ENCODE measurements at places on chromosomes 1 and 21.

GRCh38 chr1:116753312-116753711 lies 918 bp upstream of the CD2 start:
- DNase-seq, result no peak

DNA sequence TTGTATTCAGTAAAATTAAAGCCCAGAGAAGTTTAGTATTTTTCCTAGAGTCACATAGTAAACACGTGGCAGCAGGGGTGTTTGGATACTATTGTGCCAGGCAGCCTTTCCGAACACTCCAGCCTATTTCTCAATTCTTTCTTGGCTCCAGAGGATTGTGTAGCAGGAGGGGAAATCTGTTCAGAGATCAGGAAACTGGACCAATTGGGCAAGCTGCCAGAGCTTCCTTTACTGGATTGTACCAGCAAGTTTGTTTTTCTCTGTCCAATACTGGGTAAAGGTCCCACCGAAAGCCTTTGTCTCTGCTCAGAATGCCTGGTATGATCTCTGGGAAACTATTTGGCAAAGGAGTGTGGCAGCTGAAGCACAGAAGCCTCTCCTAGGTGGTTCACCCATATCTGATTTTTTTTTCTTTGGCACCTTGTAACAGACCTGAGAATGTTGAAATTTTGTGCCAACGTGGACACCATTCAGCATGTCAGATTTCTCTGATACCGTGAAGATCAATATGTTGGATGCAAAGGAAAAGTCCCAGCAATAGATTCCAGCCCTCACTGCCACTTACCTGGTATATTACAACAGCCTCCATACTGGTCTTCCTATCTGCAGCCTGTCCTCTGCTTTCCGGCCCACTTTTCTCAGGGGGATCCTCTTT lies 126.2 kb downstream of the FGGY start:
- DNase-seq, result peak; percentile 82

GRCh38 chr1:225446595-225446960 lies 18.7 kb upstream of the LBR start:
- no peak for DNase-seq

DNA sequence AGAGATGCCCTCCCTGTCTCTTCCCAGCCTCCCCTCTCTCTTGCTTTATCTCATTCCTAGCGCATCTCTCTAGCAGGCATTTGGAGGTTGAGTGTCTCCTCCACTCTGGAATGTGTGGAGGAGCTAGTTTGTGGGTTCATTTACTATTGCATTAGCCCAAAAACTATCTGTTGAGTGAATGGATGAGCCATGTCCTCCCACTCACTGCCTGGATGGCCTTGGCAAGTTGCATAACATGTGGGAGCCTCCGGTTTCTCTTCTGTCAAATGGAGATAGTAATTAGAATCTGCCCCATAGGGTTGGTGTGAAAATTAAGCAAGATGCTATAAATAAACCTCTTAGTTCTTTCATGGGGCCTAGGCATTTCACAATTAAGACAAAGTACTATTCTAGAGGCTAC lies 181.8 kb downstream of the KAZN start:
- DNase-seq, result no peak

- DNase-seq, result peak; percentile 73
These were observed 34.6 kb downstream of the DNTTIP2 start for GRCh38 chr1:93844262-93845045.

DNA sequence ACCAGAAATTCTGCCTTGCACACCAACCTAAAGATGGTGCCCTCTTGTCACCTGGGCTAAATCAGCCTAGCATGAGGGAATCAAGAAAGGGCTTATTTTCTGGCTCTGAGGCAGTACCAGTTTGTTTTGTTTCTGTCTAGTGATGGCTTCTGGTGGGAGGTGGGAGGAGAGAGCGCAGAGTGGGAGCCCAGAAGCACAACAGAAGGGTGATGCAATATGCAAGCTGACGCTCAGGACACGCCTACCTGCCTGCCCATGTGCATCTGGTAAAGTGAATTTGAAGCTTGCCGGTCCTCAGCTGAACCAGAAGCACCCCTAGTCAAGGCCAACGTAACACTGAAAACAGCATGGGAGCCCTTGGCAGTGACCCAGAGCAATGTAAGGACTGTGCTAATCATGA lies 138.4 kb upstream of the TIAM1 start:
- no peak for DNase-seq

DNA sequence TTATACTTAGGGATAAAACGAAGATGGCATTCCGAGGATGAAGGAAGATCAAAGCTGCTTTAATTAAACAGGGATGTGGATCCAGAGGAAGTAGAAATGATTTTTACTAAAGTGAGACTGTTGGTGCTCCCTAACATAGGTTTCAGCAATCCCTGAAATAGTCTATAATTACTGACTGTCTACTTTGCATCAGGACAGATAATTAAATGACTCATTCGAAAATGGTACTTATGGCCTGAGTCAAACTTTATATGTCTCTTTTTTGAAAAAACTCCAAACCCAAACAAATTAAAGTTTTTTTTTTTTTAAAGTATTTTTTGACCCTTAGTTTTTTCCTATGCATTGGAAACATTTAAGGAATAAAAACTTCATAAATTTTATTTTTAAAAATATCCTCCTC lies 90.3 kb downstream of the LYST start:
- no peak for DNase-seq

GRCh38 chr1:44072204-44072603 lies 40.9 kb upstream of the SLC6A9 start:
- DNase-seq, result no peak

DNA sequence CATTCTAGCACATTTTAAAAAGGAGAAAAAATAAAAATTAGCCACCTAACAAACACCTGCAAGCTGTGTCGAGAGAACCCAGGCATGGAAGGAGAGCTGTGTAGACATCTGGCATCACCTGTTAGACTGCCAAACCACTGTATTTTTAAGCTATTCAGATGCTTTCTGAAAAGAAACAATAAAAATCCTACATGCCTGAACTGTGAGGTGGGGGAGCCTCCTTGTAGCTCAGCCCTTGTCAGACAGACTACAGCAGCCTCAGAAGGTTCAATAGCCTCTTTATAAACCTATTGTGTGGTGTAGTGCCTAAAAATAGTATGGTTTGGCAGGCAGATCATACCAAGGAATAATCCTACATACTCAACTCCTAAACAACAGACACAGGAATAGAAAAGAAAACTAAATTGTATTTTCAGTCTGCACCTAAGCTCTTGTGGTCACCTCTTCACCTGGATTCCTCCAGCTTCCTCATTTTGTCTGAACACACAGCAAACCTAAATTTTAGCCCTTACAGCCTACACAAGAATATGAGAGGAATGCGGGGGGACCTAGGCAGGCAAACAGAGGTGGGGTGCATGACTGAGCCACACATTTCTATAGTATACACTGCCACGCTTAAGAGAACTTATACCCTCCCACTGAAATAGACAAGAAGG lies 67.0 kb downstream of the SIPA1L2 start:
- DNase-seq, result peak; percentile 36

GRCh38 chr1:170803711-170804110 lies 131.6 kb upstream of the MROH9 start:
- DNase-seq, result no peak

- DNase-seq, result no peak
These were observed 40.3 kb downstream of the GPR88 start for GRCh38 chr1:100578201-100578600.

DNA sequence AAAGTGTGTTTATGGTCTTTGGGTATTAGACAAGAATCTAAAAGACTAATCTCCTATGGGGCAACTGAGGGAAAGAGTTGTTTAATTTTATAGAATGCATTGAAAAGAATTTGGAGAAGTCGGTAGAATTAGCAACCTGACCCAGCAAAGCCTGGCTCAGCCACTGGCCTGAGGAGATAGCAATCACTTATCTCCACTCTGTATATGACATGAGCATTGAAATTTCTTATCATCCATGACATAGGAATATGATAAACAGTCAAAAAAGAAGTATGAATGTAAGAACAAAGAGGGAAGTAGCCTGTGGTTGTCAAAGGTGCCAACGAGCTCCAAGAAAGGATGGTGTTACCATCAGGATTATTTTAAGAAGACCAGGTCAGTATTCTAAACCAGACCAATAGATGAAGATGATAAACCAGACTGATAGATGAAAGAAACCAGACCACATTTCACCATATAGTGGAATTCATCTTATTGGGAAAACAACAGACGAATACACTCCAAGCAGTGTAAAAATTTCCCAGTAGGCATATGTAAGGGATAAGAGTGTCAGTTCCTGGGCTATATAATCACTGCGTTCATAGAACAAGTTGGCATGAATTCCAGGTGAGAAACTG lies 35.7 kb downstream of the ASTN1 start:
- no peak for DNase-seq

DNA sequence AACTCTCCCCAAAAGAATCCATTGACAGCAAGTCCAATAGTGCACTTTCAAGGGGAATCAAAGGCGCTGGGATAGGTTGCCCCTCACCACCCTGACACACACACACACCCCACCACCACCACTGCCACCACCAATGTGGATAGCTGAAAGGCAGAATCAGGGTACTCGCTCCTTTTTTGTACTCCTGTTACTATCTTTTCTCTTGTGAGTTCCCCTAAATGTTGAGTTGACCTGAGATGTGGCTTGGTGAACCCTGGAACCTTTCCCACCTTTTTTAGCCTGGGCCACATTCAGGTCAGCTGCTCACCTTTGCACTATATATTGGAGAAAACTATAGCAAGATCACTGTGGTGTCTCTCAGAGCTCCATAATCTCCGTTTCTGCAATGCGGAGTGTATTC lies 3.9 kb downstream of the S100A8 start:
- no peak for DNase-seq

DNA sequence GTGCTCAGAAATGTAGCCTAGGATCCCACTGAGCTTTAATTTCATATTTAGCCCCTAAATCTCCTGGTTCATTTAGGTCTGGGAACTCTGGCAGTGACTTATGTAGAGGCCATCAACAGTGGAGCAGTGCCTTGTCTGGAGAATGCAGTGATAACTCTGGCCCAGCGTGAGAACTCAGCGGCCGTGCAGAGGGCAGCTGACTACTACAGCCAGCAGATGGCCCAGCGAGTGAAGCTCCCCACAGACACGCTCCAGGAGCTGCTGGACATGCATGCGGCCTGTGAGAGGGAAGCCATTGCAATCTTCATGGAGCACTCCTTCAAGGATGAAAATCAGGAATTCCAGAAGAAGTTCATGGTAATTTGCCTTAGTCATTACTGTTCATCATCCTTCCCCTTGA lies 17.8 kb downstream of the GBP6 start:
- no peak for DNase-seq

DNA sequence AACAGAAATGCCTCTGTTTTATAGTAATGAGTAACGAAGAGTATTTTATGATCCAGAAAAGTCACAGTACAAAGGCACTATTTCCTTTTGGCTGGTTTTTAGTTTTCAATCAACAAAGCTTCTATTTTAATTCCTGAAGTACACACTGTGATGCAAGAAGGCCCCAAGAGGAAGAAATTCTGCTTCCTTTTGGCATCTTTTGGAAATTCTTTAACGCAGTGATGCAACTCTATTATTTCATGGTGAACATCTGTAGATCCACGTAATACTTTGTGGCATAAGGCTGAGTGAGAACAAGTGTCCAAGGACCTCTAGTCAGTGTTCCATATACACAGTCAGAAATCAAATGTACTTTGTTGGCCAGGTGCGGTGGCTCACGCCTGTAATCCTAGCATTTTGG lies 137.5 kb downstream of the TGFB2 start:
- no peak for DNase-seq

GRCh38 chr1:173175514-173176145 lies 31.5 kb downstream of the TNFSF4 start:
- DNase-seq, result no peak

DNA sequence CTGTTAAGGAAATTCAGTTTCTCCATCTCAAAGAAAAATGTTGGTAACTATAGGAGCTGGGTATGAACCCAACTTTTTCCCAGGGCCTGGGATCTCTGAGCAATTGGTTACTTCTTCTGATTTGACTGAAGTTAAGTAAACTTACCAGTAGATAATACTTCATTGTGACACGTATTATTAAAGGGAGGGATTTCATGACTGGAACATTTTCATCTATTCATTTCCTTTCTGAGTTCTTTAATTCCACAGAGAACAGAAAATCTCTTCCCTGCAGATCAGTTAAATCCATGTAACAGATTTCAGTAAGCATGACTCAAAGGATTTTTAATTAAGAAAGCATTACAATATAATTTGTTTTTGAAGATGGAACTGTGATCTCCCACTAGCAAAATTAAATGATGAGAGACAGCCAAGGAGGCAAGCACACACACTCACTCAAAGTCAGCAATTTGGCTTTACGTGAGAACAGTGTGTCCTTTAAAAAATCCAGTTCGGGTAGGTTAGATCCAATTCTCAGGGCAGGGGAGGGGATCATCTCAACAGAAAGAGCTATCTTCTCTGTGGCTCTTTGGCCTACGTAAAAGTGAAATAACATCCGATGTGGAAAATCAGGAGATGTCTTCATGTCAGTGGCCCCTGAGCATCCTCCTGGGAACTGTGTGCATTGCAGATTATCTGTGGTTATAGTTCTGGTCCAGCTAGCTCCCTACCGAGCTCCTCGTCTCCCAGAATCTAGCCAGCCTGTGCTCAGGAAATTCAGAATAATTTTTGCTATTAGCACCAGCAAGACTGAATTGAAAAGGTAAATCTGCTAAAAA lies 10.8 kb upstream of the MYOC start:
- DNase-seq, result no peak

DNA sequence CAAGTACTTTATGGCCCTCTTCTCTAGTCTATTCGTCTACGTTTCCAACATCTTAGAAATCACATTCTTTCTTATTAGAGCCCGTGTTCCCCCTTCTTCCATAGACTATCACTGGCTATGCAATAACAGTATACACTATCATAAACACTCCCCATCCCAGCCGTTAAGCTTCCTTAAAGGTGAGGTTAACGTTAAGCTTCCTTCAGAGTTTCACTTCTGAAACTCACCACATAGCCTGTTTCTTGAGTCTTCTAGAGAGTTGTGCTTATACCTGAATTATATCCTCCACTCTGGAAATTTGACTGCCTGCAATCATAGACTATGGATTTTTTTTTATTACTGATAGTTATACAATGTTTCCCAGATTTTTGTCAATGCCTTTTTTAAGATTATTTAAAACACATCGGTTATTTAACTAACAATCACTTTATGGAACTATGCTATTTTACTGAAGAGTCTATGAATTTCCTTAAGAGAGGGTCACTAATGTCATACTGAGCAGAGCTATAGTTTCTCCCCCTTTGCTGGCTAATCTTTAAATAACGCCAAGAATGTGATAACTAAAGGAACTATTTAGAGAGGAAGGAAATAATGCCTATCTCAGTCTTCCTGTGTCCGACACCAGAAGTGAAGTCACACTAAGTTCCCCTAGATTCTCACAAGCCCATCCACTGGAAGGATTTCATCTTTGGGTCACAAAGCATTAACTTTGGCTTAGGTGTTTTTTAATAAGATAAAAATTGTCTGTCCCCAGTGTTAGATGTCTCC lies 16.8 kb downstream of the FCER1A start:
- no peak for DNase-seq

Data from NCI-H2029 treated with DMSO at 0.1 percent for 48 hours (cell line).